ENCODE measurements at places on chromosomes 5 and 9. TPM values are rescaled to one million over a fixed set of nuclear protein-coding genes. Genes with fewer than 3 reads are reported as not detected.

The PCDHGA8 gene
- polyA plus RNA-seq = not detected

DNA sequence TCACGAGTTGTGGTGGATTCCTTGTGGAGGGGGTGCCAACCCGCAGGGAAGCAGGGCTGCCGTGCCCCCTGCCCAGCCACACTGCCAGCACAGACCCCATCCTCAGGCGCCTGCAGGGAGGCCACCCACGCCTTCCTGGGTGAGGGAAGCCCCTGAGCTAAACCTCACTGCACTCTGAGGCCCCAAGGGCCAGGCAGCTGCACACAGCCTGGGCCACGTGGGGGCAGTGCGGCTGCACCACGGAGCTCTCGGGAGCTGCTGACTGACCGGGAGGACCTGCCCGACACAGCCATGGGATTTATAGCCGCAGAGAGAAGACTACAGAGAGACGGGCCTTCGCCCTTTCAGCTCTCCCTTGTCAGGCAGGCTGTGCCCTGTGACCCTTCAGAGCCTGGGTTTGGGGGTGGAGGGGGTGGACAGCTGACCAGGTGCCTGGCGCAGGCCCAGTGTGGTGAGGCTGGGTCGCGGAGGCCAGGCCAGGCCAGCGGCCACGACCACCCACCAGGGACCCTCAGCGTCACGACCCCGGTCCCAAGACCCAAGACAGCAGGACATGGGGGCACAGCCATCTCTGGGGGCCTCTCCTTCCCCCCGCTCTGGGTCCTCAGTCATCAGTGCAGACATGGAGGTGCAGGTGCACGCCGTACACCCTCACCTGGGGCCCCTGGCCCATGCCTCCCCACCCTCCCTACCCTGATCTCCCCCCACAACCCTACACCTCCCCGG, 4.3 kb upstream of the AHRR start:
- H3K4me3 ChIP-seq = no peak overlapping the region
- H3K4me1 ChIP-seq = peaks cover 34% of the 10 kb centered on the region
- peaks cover 52% of the 10 kb centered on the region for H3K36me3 ChIP-seq
- no peak overlapping the region for H3K27ac ChIP-seq

- peaks cover 10% of the 10 kb centered on the region for H3K36me3 ChIP-seq
- no peak for DNase-seq
- H3K4me3 ChIP-seq = no peak overlapping the region
- peaks cover 16% of the 10 kb centered on the region for H3K4me1 ChIP-seq
- no peak overlapping the region for H3K27ac ChIP-seq
- H3K27me3 ChIP-seq = no peaks in the 10 kb centered on the region
Observed at GRCh38 chr9:27540502-27540901, 10.9 kb upstream of the MOB3B start.

DNA sequence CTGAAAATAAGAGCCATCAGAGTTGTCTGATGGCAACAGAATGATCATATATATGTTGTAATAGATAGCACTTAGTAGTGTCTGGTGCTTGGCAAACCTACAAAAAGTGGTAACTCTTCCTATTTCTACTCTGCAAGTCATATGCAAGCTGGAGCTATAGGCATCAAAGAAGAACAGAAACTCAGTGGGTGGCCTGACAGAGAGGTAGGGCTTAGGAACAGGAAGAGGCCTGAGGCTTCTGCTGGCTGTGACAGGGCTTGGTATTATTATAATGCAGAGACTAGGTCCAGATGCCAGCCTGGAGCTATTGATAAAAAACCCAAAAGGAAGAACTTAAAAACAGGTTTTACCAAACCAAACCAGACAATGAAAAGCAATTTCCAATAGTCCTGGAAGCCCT, 4.4 kb upstream of the DIAPH1 start:
- H3K27ac ChIP-seq = no peak overlapping the region
- H3K36me3 ChIP-seq = peaks cover 62% of the 10 kb centered on the region
- no peak for DNase-seq

DNA sequence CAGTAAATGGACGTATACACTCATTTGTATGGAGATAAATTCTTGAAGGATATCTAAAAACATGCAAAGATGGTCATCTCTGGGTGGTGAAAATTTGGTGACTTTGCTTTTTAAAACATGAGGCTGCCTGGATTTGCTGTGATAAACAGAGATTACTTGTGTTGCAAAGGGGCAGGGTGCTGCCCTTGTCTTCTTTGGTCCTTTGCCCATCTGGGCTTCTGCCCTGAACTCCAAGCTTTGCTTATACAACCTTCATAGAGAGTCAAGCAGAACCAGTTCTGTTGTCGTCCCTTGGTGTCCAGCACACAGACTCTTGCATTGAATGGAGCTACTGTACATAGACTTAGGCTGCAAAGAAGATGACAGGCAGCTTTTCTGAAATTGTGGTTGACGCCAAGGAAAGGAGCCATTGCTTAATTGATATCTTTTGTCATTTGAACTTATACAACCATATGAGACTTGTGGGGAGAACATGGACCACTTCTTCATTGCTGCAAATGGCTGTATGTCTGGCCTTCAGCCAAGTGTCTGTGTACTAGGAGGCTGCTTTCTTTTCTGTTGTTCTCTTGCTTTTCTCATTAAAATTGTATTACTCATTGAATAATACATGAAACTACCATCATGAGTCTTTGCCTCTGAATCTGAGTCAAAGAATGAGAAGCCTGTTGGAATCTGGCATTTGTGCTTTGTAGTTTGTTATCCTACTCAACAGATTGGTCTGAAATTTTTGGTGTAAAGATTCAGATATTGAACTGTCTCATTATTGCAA, 152.5 kb downstream of the DMRT2 start:
- H3K36me3 ChIP-seq = no peaks in the 10 kb centered on the region
- H3K4me3 ChIP-seq = no peak overlapping the region
- H3K4me1 ChIP-seq = peaks cover 27% of the 10 kb centered on the region
- no peak overlapping the region for H3K27ac ChIP-seq

DNA sequence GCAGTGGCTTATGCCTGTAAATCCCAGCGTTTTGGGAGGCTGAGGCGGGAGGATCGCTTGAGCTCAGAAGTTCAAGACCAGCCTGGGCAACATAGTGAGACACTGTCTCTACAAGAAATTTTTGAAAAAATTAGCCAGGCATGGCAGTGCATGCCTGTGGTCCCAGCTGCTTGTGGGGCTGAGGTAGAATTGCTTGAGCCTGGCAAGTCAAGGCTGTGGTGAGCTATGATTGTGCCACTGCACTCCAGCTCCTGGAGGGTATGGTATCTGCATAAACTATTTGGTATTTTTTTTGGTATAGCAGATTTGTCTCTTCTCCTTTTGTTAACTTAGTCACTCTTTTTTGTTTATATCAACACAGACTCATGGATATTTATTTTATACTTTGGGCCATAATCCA, 61.5 kb upstream of the TEX48 start:
- no peaks in the 10 kb centered on the region for H3K27me3 ChIP-seq
- H3K4me1 ChIP-seq = peaks cover 5% of the 10 kb centered on the region
- no peak for DNase-seq
- H3K4me3 ChIP-seq = no peak overlapping the region
- no peak overlapping the region for H3K27ac ChIP-seq

The AQP7 gene
- polyA plus RNA-seq = 1.5 TPM

The MORN5 gene
- polyA plus RNA-seq = not detected

The FSTL4 gene
- not detected for polyA plus RNA-seq

The GHR gene
- polyA plus RNA-seq = 5.5 TPM

The GM2A gene
- polyA plus RNA-seq = 9.2 TPM

The PSAT1 gene
- polyA plus RNA-seq = 18.9 TPM

The PLAC8L1 gene
- not detected for polyA plus RNA-seq

The AHRR gene
- polyA plus RNA-seq = 0.93 TPM
